ENCODE measurements at places on chromosomes 16 and 17.

GRCh38 chr17:44416558-44417289 lies 27.3 kb upstream of the ITGA2B start:
- DNase-seq, result no peak

GRCh38 chr16:23587726-23588125 lies 8.4 kb downstream of the NDUFAB1 start:
- no peak for DNase-seq

- DNase-seq, result no peak
Measured at GRCh38 chr17:76115138-76115754, 11.7 kb upstream of the EXOC7 start.

DNA sequence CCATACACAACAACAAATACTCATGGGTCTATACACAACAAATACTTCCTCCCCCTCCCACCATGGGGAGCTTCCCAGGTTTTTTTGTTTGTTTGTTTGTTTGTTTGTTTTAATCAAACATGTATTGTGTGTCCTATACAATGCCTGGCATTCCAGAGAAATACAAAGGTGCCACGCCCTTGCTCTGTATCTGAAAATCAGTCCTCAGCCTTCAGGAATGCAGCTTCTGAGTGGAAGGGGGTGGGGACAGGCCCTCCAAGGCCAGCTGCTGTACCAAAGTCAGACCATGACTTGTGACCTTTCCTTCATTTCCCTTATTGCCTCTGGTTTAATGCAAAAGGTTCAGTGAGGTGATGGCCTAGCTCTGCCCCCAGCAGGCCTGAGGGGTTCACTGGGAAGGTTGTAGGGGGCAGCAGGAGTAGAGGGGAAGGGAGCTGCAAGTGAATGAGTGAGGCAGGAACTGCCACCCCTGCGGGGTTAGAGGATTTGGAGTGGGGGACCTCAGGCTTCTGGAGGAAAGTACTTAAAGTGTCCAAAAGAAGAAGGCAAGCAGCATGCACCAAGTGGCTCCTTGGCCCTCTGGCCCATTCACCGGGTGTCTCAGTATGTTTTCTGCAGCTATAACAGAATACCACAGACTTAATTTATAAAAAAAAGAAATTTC lies 105.2 kb downstream of the CLEC16A start:
- DNase-seq, result peak; percentile 58

GRCh38 chr16:85326113-85326793 lies 214.0 kb upstream of the CIBAR2 start:
- DNase-seq, result no peak

GRCh38 chr16:87342978-87343752 lies 26.0 kb upstream of the C16orf95 start:
- DNase-seq, result no peak

- no peak for DNase-seq
Measured at GRCh38 chr16:17362183-17362582, 108.6 kb downstream of the XYLT1 start.

GRCh38 chr17:58686980-58687379 lies 4.9 kb downstream of the TEX14 start:
- peak; percentile 91 for DNase-seq

DNA sequence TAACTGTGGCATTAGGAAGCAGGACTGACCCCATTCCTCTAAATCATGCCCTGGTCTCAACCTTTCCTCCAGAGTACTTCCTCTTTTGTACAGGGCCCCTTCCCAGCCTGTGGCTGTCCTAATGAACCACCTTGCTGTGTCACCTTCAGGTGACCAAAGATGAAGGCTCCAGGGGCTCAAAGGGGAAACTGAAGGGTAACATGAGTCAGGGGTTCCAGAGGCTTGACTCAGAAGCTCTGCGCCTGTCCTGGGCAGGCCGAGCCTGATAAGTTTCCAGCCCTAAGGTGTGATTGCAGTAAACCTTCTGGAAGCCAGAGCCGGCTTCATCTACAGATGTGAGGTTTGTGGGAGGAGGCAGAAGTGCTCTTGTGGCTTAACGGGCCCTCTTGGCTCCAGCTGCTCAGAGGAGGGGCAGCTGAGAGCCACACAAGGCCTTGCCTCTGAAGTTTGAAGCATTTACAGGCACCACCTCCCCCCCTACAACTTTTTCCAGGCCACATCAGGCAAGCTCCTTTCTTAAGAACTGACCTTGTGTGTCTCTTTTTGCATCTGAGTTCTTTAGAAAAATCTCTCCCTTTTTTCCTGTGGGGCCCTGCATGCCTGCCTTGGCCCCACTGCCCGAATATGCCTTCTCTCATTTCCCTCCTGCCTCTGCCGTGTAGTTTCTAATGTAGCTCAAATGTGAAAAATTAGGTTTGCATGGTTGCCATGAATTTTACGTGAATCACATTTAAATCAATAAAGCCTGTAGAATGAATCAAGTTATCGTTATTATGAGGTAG lies 149.9 kb downstream of the CLEC16A start:
- no peak for DNase-seq

DNA sequence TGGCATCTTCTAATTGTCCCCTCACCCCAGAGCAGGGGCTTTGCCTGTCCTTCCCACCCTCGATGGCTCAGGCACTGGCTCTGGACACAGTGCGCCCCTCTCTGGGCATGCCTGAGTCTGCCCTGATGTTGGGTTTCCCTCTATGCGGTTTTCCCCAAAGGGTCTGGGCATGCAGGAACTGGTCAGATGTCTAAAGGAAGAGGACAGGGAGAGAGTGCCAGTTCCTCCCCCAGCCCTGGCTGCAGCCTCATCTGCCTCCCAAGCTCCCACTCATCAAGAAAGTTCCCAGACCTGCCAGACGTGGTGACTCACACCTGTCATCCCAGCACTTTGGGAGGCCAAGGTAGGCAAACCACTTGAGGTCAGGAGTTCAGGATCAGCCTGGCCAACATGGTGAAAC lies 41.3 kb upstream of the PABPN1L start:
- no peak for DNase-seq

GRCh38 chr17:56203430-56203829 lies 50.2 kb downstream of the ANKFN1 start:
- no peak for DNase-seq

DNA sequence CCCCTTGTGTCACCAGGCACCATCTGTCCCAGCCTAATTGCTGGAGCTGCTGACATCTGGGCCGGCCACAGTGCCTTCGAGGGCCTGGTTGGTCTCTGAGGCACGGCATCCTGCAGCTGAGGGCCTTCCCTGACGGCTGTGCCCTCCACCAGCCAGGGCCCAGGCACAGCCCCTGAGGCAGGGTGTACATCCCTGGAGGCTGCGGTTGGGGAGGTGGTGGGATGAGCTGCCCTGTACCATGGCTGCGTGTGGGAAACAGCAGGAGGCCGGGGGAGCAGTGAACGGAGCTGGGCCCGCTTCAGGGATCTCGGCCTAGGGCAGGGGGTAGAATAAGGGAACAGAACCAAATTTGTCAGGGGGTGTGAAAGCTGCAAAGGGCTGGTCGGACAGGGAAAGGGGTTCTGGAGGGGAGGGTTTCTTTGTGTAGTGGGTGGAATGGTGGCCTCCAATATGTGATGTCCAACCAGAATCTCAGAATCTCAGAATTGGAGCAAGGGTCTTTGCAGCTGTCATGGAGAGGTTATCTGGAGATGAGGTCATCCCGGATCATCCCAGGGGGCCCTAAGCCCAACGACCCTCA lies 10.0 kb upstream of the SLC38A10 start:
- no peak for DNase-seq

DNA sequence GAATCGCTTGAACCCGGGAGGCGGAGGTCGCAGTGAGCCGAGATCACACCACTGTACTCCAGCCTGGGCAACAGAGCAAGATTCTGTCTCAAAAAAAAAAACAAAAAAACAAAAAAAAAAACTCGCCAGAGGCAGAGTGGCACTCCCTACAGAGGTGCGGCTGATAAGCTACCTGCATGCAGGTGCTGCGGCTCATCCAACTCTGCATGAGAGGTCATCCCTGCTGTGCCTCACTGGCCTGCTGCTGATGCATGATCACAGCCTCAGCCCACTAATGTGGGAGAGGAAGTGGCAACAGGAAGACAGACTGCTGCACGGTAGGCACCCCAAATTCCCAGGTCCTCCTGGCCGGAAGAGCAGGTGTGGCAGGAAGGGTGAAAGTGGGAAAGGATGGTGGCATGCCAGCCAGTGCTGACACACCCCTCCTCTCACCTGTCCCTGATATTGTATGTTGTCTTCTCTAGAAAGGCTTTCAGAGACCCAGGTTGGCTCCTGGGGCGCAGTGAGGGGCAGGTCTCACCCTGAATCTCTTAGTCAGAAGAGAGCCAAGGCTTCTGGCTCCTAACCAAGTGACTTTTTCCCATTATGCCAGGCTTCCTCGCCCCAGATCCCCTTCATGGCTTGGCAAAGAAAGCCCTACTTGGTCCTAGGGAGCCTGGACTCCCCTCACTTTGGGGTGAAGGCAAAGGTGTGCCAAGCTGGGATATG lies 11.8 kb downstream of the NXPH3 start:
- DNase-seq, result no peak

DNA sequence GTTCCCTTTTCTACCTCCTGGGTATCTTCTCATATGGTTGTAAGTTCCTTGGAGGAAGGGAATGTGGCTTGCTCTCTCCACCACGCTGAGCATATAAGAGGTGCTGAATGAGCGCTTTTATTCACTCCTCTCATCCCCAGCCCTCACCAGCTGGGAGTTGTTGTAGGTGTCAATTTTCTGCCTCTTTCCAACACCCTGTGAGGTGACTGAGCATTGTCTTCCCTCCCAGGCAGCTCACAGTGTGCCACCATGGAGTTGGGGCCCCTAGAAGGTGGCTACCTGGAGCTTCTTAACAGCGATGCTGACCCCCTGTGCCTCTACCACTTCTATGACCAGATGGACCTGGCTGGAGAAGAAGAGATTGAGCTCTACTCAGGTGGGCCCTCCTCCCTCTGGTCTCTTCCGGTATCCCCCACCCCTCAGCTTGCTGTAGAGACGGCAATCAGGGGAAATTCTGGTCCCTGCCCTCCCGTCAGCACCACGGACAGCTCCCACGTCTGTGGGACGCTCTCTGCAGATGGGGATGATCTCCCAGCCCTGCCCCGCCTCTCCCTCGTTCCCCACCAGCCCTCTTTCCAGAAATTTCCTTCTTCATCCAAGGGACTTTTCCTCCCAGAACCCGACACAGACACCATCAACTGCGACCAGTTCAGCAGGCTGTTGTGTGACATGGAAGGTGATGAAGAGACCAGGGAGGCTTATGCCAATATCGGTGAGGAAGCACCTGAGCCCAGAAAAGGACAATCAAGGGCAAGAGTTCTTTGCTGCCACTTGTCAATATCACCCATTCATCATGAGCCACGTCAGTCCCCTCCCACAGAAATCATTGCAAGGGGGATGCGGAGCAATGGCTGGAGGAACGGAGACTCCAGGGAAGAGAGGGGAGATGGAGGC lies 18.3 kb downstream of the CIITA start:
- DNase-seq, result no peak

- DNase-seq, result no peak
Measured at GRCh38 chr16:2786061-2786825, 1.1 kb downstream of the PRSS33 start.

- no peak for DNase-seq
Measured at GRCh38 chr17:78082988-78083387, 45.6 kb downstream of the TMC6 start.

DNA sequence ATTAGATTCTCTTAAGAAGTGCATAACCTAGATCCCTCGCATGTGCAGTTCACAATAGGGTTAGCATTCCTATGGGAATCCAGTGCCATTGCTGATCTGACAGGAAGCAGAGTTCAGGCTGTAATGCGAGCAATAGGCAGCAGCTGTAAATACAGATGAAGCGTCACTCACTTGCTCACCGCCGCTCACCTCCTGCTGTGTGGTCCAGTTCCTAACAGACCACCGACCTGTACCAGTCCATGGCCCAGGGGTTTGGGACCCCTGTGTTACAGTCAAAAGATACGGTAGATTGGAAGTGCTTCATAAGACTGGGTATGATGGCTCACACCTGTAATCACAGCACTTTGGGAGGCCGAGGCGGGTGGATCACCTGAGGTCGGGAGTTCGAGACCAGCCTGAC lies 2.8 kb downstream of the STAT5A start:
- peak; percentile 14 for DNase-seq

DNA sequence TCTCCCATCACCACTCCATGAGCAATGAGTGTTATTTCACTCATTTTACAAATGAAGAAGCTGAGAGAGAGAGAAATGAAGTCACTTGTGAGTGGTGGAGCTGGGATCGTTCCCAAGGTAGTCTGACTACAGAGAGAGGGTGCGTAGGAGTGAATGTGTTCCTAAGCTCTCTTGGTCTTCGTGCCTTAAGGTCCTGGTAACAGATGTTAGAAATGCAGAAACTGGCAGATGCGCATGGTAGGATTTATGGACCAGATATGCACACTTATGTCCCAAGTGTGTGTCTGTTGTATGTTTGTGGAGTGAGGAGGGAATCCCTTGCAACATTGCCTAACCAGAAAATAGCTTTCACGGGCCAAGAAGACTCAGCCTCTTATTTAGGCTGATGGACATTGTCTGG lies 93.2 kb upstream of the ZNF469 start:
- DNase-seq, result no peak

DNA sequence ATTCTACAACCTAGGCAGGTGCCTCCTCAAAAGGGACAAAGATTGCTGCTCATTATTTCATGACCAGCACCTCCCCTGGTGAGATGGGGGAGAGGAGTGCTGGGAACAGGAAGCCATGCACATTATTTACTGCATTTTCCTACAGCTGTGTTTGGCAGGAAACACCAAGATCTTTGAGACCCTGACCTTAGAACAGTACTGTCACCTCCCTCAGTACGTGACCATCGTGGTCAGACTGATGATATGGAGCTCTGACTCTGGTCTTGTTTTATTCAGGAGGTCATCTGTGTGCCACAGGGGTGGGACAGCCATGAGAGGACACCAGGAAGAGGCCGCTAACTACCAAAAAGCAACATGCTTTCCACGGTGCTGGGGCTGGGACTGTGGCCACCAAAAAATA lies 37.4 kb downstream of the USP22 start:
- no peak for DNase-seq

- no peak for DNase-seq
Measured at GRCh38 chr17:41651625-41652460, 27.5 kb upstream of the KRT17 start.

GRCh38 chr16:18958621-18959029 lies 25.1 kb upstream of the TMC7 start:
- DNase-seq, result no peak

- DNase-seq, result peak; percentile 64
Measured at GRCh38 chr17:81838753-81839255, 4.0 kb upstream of the PPP1R27 start.

DNA sequence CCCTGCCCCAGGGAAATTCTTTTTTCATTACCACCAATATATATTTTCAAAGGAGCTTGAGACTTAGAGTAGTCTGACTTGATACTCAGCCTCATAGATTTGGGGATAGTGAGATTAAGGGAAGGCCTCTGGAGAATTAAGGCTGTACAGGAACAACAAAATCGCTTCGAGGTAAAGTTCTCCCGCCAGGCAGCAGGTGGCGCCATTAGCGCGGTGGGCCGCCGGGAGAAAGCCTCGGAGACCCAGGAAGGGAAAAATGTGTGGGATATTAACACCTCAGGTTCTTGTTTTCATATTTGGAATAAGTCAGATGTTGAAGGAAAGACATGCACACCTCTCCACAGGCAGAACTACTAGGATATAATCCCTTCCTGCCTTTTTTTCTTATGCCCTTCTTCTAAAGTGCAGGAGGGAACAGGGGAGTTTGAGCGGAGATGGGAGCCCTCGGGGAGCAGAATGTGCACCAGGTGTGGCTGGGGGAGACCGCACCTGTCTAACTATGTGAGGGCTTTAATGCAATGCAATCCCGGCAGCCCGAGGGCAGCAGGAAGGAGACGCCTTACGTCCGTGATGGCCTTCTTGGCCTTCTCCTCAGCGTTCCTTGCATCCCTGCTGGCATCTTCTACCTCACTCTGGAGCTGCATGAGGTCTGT lies 25.9 kb downstream of the MYH3 start:
- DNase-seq, result peak; percentile 35

- DNase-seq, result no peak
Measured at GRCh38 chr16:3192476-3193019, 4.5 kb downstream of the OR1F1 start.

- no peak for DNase-seq
Measured at GRCh38 chr17:50059256-50059655, 3.3 kb downstream of the ITGA3 start.
